ENCODE measurements at places on chromosomes 2 and 18.

DNA sequence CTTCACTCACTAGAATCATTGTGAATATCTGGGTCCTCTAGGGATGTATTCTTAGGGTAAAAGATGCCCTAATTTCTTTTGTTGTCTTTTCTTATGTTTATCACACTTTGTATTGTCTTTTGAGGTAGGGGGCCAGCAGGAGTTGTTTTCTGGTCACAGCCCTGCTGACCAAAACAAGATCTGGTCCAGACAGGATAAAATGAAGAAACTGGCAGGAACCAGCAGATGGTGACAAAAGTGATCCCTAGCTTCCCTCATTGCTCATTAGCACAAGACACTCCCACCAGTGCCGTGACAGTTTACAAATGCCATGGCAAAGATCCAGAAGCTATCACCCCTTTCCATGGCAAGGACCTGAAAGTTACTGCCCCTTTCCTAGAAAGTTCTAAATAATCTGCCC is 81.7 kb upstream of the CCDC85A start:
- DNase-seq, result no peak

DNA sequence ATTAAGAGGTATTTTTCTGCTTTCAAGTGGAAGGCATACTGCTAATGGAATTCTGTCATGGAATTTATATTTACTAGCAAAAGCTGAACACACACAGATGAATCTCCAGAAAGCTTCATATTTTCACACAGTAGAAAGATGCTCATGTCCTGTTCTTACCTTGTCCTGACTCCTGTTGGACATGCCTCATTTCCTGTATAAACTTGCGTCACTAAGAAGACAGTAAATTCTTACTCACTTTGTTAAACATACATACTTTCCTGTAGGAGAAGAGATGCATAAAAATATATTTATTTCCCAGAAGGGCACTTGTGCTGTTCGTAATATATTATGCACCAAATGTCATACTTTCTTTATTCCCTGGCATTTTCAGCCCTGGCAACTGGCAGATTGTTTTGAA is 238.3 kb upstream of the RASGRP3 start:
- DNase-seq, result no peak

DNA sequence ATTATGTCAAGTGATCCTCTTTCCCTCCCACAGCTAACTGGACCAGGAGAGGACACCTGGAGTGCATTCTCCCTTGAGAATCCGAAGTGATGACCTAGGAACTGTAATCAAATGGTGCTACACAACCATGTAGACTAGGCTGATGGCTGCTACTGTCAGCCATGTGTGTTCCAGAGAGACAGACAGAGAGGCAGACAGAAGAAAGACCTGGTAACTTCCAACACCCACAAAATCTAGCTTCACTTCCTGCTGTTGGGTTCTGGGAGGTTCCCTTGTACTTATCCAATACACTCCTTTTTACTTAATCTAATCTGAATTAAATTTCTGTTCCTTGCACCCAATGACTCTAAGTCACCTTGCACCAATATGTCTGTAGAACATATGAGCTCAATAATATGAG is 72.3 kb downstream of the AAK1 start:
- no peak for DNase-seq

DNA sequence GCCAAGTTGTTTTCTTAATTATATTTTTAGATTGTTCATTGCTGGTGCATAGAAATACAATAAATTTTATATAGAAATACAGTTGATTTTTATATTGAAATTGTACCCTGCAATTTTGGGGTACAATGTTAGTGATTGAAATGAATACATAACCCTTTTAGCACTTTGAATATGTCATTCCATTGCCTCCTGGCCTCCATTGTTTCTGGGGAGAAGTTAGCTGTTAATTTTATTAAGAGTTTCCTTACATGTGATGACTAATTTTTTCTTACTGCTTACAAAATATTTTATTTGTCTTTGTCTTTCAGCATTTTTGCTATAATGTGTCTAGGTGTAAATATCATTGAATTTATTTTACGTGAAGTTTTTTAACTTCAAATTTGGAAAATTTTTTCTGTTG is 176.5 kb upstream of the DCC start:
- DNase-seq, result no peak

- no peak for DNase-seq
These were observed 3.1 kb upstream of the ZEB2 start for GRCh38 chr2:144522897-144523595.

DNA sequence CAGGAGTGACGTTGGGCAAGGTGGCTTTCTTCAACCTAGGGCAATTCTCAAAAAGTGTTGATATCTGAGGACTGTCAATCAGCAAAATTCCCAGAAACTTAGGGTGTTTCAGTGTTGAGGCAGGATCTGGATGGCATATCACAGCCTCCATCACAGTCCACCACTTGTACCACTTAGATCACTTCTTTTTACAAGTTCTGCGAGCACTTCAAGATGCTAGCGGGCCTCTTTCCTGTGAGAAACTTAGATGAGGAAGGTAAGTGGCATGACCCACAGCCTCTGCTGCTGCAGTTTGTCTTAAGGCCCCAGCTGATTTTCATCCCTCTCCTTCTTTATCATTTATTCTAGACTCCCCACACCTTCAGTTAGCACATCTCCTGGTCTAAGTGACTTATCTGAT is 295.4 kb upstream of the ZNF521 start:
- DNase-seq, result no peak

DNA sequence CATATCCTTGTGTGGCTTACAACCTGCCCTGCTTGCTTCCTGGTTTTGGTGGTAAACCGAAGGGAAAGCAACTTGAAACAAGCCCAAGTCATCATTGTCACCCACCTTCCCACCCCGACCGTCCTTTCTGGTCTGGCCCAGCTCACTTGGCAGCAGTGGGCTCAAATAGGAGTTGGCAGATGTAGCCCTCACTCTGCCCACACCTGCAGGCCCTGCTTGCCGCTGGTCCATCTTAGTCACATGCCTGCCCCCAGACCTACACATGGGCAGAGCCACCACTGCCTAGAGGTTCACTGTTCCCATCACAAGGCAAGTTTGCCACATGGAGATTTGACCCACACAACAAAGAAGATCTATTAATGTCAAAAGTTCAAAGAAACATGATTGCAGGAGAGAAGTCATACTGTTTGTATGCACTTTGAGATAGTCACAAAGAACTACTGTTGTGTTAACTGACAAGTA is 9.3 kb downstream of the EIPR1 start:
- no peak for DNase-seq

DNA sequence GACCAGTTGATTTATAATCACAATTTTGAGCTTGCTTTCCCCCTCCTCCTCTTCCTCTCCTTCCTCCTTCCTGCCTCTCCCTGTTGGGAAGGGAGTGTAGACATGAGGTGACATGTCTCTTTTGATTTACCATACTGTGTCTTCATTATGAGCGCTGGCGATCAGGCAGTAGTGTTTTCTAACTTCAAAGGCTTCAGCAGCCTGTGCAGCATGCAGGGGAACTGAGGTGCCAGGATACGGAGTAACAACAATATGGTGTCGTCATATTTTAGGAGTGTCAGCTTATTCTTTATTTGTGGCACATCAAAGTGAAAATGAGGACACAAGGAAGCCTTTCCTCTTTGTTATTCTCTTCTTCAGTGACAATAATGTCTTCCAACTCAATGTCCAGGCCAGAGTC is 864.2 kb downstream of the SLC4A3 start:
- DNase-seq, result no peak

- DNase-seq, result no peak
These were observed 35.0 kb downstream of the CERKL start for GRCh38 chr2:181621779-181622490.

GRCh38 chr2:182816866-182817265 is 49.6 kb downstream of the FRZB start:
- no peak for DNase-seq

Measured in stimulated activated CD8-positive, alpha-beta memory T cell treated with anti-CD3 and anti-CD28 coated beads, Interleukin-2, amount 100 ng/mL, for 1 hour (primary cell).